ENCODE measurements at places on chromosomes 5 and 9. TPM values are rescaled to one million over a fixed set of nuclear protein-coding genes. Genes with fewer than 3 reads are reported as not detected.

GRCh38 chr5:124310453-124310852 is 436.0 kb downstream of the ZNF608 start:
- DNase-seq, result no peak

DNA sequence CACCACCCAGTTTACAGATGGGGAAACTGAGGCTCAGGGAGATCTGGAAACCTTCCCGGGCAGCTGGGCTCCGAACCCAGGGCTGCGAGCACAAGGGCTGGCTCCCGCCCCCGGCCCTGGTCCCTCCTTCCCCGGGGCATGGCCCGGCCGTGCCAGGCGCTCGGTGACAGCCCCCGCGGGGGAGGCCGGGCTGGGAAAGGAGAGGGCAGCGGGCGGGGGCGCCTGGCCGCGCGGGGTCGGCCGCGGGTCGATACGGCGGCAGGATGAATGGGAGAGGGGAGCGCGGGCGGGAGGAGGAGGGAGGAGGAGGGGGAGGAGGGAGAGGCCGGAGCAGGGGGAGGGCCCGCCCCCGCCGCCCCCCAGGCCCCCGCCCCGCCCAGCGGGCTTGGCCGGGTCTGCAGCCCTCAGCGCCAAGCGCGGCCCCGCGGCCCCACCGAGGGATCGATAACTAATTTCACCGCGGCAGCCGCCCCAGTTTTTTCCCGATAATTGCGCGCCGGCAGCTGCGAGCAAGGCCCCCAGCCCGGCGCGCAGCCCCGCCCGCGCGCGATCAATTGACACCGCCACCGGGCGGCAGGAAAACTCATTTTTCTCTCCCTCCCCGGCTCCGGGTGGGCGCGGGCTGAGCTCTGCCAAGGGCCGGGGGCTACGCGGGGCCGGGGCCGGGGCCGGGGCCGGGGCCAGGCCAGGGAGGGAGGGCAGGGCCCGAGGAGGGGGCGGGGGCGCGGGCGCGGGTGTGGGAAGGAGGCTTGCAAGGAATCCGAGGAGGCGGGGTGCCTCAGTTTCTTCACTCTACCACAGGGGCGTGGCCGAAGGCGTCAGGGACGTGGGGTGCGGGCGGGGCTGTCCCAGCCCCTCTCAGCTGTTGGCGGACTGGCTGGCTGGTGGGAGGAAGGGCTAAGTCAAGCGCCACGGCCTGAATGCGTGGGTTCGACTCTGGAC is 52.1 kb downstream of the C9orf50 start:
- peak; percentile 75 for DNase-seq

The PPP3R2 gene
- not detected for total RNA-seq

DNA sequence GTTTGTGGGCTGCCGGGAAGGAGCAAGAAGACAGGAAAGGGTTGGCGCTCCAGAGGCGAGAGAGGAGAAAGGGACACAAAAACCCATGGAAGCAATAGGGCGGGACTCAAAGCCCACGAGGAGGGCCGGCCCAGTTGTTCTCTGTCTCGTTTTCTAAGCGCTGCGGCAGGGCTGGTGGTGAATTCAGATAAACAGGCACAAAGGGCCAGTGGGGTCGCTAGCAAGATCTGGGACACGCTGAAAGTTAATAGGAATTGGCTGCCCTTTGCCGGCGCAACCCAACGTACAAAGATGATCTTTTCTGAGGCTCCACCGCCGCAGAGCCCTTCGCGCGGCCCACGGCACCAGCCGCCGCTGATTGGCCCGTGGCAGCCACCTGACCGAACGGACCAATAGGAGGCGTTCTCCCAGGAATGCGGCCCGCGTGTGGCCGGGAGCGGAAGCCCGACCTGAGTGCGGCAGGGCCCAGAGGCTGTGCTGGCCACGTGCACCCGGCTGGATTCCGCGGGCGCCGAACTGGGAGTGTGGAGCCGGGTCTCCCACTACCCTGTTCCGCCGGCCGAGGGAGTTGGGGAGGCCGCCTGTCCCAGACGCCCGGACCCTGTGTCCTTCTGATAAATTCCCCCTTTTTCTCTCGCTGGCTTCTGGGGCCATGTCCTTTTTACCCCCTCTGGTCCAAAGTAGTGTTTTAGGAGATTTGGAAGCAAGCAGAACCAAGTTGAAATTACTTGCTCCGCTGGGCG is 16.8 kb upstream of the NSD1 start:
- DNase-seq, result no peak

The PFN3 gene
- not detected for total RNA-seq
